Liver (tissue), 10 donors: ENCODE measurements at places on chromosomes 16 and 17. TPM values are rescaled to one million over a fixed set of nuclear protein-coding genes. Genes with fewer than 3 reads are reported as not detected.

Gene KRT40
- not detected for total RNA-seq

GRCh38 chr17:79167486-79167885 is 92.9 kb downstream of the ENGASE start:
- no peak for DNase-seq

DNA sequence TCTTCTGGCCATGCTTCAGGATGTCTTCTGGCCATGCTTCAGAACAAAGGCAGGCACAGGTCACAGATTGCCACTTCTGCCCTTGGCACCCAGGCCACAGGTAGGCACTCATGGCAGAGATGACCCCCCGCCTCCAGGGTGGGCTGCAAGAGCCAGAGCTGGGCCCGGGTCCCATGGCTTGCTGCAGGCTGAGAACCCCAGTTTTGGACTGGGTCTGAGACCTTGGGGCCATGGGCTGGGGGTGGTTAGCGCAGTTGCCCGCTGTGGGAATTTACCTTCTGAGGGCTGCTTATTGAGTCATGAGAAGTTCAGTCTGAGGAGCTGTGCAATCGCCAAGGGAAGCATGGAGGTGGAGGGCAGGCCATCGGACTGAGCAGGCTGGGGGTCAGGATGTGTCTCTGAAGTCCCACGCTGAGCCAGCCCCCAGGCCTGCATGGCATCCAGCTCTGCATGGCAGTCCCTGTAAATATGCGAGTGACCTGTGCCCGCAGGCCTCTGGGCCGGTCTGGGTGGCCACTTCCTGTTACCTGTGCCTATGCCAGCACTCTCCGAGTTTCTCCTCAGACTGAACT is 1.7 kb downstream of the ANKRD13B start:
- no peak for DNase-seq

Gene YBX2
- total RNA-seq = 0.61 TPM

- no peak for DNase-seq
Observed at GRCh38 chr17:10060526-10060925, 137.9 kb downstream of the GAS7 start.

Gene BOLA2
- total RNA-seq = 16.2 TPM
